Spleen (tissue), 13 donors: ENCODE measurements at places on chromosomes 6 and 20.

- no peak for DNase-seq
These were observed 29.9 kb downstream of the DHX35 start for GRCh38 chr20:38991814-38992704.

DNA sequence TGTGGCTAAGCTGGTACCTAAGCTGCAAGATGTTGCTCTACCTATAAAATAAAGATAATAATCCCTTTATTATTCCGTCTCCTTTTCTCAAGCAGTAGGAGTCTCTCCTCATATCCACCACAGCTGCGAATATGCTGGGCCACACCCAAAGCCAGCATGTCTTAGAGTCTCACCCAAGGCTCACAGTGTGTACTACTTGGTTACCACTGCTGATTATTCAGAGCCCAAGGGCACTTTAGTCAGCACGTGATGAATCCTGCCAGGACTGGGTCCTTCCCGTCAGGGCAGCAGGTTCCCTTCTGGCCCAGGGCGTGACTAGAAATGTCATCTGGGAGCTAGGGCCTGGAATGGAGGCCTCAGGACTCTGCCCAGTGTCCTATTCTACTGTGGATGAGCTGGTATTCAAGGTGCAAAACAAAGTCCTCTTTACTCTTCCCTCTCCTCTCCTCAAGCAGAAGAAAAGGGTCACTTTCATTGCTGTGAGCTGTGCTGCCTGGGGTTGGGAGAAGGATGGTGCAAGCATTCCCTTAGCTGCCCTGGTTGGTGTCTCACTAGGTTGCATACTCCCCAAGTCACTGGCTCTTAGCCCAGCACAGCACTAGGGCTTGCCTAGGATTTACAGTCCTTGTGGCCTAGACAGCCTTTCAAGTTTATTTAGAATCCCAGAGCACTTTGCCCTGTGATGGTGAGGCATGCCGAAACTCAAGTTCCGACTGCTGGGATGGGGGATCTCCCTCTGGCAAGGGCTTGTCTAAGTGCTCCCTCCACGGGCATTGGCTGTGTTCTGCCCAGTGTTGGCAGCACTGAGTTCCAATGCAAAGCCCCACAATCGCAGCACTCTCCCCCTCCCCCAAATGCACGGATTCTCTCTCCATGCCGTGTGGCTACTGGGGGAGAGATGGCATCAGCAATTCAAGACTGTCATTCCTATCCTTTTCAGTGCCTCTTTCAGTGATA is 320.2 kb downstream of the BTBD9 start:
- DNase-seq: no peak

DNA sequence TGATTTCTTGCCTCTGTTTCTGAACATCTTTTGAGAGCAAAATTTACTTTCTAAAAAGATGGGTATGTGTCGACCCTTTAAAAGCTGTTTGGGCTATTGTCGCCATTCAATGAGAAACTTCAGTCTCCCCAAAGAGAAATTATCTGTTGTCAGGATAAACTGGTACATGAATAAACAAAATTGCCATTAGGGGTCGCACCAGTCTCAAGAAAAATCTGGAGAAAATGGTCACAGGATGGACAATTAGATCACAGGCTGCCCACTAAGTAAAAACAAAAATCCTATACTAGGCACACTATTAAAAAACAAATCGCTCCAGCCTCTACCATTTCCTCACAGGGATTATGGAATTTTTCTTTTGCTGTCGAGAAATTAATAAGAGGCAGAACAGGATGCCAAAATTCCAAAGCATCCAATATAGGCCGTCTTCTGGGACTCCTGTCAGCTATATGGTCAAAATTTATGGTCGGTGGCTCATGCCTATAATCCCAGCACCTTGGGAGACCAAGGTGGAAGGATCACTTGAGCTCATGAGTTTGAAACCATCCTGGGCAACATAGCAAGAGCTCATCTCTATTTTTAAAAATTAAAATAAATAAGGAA is 5.5 kb upstream of the HLA-E start:
- DNase-seq: no peak

GRCh38 chr6:16154904-16155303 is 26.0 kb downstream of the MYLIP start:
- no peak for DNase-seq

GRCh38 chr6:54846857-54847674 is 495 bp downstream of the FAM83B start:
- no peak for DNase-seq

DNA sequence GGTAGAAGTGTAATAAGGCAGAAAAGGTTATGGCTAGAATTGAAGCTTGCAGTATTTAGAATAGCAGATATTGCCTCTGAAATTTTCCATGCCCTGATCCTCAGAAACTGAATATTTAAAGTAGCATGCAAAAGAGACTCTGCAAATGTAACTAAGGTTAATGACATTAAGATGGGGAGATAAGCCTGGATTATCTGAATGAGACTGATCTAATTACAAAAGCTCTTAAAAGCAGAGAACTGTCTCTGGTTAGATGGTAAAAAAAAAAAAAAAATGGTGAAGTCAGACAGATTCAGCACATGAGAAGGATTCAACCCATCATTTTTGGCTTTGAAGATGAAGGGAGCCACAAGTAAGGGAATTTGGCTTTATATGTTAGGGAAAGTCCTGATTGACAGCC is 503.7 kb upstream of the IRAK1BP1 start:
- no peak for DNase-seq

GRCh38 chr6:29965873-29966601 is 23.7 kb downstream of the HLA-A start:
- peak; percentile 91 for DNase-seq

DNA sequence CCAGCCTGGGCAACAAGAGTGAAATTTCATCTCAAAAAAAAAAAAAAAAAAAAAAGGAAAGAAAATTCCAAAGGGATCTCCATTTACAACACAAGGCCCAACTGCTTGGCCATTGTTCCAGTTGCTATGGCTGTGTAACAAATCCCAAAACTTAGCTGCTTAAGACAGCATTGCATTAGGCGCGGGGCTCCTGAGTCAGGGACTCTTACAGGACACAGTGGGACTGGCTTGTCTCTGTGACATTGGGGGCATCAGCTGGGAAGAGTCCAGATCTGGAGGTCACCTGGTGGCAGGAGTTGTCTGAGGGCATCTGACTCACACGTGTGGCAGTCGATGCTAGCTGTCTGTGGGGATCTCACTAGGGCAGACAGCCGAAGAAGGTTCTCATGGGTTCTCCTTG is 35.6 kb downstream of the TTLL9 start:
- DNase-seq: no peak

DNA sequence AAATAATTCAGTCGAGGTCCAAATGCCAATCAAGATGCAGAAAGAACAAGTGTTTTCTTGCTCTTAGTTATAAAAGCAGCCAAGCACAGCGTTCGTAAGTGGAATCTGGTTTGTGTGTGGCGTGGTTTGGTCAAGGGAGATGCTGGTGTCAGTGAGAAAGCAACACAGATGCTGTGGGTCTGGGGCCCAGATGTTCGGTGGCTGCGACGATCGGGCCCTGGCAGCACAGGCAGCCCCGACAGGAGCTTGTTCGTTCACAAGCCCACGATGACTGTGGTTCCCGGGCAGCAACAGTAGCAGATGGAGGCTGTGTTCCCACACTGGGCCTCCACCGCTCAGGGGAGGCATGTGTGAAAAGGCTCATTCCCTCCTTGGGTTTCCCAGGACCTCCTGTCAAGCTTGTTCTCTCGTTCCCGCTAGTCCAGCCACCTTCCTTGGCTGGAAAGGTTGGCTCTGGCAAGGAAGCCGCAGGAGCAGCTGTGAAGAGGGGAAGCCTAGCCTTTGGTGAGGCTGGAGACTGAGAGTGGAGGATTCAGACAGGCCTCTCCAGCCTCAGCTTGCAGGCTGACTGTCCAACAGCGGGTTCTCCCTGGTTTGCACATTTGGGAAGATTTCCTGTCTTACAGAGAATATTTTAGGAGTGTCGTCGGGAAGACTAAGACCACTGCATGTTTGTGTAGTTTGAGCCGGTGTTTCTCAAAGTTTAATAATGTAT is 304.7 kb downstream of the QKI start:
- peak; percentile 60 for DNase-seq

GRCh38 chr6:1127129-1127528 is 184.8 kb upstream of the FOXQ1 start:
- DNase-seq: no peak

DNA sequence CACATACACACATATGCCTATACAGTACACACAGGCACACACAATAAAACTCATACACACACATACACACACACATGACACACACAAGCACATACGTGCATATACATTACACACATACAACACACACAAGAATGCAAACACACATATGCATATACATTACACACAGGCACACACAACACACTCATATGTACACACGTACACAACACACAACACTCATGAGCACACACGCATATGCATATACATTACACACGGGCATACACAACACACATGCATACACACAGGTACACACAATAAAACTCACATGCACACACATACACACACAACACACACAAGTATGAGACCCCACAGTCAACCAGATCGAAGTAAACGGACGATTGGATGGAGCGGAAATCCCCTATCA is 238.2 kb downstream of the ERMARD start:
- no peak for DNase-seq

GRCh38 chr6:122511193-122511924 is 39.8 kb upstream of the SERINC1 start:
- no peak for DNase-seq

GRCh38 chr6:154721460-154721859 is 11.8 kb upstream of the SCAF8 start:
- no peak for DNase-seq

GRCh38 chr6:30849903-30850651 is 34.2 kb upstream of the DDR1 start:
- DNase-seq: no peak

- DNase-seq: peak; percentile 87
These were observed 490 bp downstream of the JAG1 start for GRCh38 chr20:10673176-10673841.

GRCh38 chr6:40626886-40627285 is 39.7 kb upstream of the LRFN2 start:
- DNase-seq: no peak

DNA sequence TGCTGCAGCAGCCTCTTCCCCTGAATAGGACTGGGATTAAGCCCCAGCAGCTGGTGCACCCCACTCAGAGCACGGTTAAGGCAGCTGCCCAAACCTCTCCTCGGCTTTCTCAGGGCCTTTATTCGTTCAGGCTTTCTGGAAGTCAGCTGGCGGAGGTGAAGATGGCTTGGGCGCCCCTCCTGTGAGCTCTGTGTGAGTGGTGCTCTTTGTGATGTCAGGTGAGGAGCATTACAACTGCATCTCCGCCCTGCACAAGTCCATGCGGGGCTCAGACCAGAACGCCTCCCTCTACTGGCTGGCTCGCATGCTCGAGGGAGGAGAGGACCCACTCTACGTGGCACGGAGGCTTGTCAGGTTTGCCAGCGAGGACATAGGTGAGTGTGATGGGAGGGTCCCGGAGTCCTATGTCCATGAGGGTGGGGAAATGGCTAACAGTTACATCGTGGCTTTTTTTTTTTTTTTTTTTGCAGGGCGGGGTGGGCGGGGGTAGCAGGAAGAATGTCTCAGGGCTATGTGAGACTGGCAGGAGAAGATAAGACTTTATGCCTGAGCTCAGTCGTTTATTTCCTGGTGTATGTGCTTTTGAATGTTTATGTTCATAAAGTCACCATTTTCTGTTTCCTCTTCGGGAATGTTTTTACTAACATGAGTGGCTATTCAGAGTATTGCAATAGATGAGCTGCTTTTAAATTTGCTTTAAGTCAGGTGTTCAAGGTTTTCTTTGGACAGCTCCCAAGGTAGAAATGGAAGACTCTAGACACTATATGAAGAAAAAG is 18.2 kb downstream of the WRNIP1 start:
- no peak for DNase-seq
